NCI-H2081 treated with DMSO at 0.1 percent for 48 hours (cell line): ENCODE measurements at places on chromosomes 3 and 15.

DNA sequence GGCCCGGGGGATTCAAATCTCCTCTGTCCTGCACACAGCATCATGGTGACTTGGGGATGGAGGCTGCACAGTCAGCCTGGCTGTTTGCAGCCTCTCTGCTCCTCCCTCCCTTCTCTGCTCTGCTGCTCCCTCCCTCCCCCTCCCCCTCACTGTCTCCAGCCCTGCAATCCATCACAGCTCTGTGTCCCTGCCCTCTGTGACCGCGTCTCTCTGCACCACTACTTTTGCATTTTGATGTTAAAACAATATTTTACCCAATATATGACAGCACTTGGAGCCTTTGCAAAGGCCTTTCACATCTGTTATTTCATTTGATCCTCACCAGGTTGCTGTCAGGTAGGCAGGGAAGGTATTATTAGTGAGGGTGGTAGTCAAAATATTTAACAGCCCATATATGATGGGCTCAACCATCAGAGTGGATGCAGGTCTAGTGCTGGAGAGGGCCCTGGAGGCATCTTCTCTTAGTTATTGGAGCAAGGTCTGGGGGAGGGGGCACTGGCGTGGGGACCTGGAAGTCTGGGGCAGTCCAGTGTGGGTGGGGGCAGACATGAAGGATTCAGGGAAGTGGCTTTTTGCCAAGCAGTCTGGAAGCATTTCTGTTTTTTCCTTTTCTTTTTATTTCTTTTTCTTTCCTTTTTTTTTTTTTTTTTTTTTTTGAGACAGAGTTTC lies 16.3 kb upstream of the VPS8 start:
- no peak for DNase-seq

GRCh38 chr3:36792342-36792741 lies 28.0 kb upstream of the DCLK3 start:
- DNase-seq = no peak

GRCh38 chr15:39919748-39920509 lies at the start of gene GPR176:
TSS of gene GPR176 (minus strand) at chr15:39920266. CDS start at chr15:39920026, 240 bp downstream.
- no peak for DNase-seq

- DNase-seq = no peak
Observed at GRCh38 chr15:90300988-90301706, 35.7 kb downstream of the NGRN start.

DNA sequence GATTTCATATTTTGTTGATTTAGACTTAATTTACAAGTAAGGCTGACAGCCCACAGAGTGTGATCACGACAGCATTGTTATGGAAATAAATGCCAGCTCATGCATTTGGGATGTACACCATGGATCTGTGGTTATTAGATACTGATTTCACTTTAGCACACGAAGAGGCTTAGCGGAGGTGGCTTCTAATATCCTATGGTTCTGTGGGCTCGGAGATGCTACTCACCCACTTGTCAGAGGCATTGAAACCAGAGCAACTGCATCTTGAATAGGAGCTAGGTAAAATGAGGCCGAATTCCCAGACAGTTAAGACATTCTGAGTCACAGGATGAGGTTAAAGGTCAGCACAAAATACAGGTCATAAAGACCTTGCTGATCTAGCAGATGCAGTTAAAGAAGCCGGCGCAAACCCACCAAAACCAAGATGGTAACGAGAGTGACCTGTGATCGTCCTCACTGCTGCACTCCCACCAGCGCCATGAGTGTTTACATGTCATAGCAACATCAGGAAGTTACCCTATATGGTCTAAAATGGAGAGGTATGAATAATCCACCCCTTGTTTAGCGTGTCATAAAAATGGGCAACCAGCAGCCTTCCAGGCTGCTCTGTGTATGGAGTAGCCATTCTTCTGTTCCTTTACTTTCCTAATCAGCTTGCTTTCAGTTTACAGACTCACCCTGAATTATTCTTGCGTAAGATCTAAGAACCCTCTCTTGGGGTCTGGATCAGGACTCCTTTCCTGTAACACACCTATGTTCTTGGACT lies 117.5 kb downstream of the PGPEP1L start:
- no peak for DNase-seq

DNA sequence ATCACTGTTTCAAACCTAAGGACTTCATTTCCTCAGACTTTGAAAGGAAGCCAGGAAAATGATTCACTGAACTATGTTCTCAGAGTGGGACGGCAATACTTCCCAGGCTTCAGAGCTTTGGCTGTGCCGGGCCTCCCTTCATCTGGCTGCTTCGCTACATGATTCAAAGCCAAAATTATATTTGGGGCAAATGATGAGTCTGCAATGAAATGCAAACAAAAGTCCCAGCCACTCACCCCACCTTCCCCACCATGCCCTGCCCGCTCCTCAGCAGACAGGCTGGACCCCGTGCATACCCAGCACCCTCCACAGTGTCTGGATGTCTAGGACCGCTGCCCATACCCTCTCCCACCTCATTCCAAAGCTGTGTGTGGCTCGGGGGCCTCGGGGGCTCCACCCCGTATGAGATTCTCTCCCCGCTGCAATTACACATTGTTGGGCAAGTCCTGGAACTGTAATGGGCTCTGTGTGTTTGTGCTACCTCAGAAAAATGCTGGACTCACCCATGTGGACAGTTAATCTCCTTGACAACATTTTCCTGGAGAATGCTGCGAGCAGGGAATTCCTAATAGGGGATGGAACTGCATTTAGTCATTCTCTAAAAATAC lies 32.2 kb downstream of the ATP10A start:
- no peak for DNase-seq

GRCh38 chr3:72077473-72078259 lies 292.7 kb upstream of the PROK2 start:
- no peak for DNase-seq

DNA sequence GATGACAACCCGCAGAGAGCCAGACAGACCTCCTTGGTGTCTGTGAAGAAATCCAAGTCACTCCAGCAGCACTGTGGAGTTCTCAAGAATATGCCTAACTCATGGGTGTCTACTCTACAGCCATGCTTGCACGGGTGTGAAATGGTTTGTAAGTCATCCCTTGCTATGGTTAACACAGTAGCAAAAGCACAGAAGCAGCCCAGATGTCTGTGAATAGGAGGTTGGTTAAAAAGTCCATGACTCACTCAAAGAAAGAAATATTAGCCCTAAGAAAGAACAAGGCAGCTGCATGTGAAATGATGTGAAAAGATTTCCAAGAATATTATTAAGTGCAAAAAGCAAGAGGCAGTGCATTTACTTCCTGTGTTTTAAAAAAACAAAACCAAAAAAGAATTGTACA lies 12.1 kb upstream of the LIMD1 start:
- no peak for DNase-seq

DNA sequence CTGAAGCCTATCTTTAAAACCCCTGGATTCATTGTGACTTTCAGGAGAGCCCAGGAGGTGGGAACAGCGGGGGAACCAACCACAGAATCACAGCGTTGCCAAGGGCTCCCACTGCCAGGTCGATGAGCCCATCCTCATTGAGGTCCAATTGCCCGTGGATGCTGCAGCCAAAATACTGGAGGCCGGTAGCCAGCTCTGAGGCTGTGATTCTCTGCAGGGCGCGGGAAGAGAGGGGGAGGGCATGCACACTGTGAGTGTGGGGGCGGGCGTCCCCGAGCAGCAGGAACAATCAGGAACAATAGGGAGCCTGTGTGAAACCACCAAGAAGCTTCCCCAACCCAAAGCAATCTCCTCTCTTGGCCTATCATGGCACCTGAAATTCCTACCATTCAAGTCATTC lies 53.4 kb downstream of the FEM1B start:
- DNase-seq = no peak

GRCh38 chr15:83064859-83065258 lies 2.2 kb downstream of the BTBD1 start:
- DNase-seq = no peak

GRCh38 chr3:187777331-187777941 lies 32.2 kb upstream of the BCL6 start:
- no peak for DNase-seq

DNA sequence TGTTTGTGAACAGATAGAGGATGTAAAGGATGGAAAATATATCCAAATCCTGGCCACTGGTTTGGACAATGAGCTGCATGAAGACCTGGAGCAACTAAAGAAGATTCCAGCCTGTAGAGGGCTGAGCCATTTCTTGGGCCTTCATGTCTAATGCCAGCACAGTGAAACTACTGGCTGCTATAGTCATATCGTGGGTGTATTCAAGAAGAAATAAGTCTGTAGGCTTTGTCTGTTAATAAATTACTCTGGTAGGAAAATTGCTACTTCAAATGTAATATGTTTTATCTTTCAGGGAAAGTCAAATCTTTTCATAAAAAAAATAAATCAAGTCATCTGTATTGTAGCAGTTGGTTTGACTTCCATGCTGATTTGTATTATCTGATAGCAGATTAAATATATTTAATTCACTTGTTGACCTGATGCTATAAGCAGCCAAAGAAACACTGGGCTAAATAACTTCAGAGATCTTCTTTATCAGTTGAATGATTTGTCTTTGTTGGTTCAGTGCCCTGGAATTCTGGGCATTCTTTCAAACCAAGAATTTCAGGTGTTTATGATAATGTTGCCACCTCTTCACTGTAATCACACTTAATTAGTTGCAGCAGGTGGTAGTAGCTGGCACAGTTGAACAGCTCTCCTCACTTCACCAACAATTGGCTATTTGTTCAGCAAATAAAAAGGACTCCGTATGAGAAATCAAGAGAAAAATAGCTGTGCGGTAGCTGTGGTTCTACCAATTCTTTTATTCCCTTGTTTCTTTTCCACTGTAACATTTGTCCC lies 1109.5 kb downstream of the NSUN3 start:
- DNase-seq = peak; percentile 79

DNA sequence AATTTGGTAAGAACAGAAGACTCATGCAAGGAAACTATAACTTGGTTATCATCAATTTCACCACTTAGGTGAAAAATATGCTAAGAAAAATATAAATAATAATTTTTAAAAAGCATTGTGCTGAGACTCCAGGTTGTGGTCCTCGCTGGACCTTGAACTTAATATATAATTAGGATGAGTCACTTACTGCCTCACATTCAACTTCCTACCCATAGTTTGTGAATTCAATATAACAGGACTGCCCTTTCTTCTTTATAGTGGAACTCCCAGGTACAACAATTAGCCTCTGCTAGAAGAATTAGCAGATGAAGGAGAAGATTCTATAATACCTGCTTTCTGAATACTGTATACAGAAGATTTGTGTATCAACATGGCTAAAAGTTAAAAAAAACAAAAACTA lies 149.1 kb upstream of the SPRED1 start:
- DNase-seq = no peak

DNA sequence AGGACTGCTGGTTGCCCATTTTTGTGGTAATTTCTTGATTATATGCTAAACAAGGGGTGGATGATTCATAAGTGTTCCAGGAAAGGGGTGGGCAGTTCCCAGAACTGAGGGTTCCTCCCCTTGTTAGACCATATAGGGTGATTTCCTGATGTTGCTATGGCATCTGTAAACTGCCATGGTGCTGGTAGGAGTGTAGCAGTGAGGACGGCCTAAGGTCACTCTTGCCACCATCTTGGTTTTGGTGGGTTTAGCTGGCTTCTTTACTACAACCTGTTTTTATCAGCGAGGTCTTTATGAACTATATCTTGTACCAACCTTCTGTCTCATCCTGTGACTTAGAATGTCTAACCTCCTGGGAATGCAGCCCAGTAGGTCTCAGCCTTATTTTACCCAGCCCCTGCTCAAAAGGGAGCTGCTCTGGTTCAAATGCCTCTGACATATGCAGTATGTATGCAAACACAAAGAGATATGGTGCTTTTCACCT lies 46.2 kb downstream of the C3orf38 start:
- DNase-seq = no peak
